Stimulated activated naive B cell treated with anti-CD40 and anti-IgM and Interleukin-4, amounts not matched to agents 10 μg/mL and 1 μg/mL and 100 μg/mL, for 72 hours (primary cell): ENCODE measurements at places on chromosomes 12 and 14.

- DNase-seq, result no peak
Measured at GRCh38 chr14:75389679-75390078, 38.1 kb upstream of the JDP2 start.

DNA sequence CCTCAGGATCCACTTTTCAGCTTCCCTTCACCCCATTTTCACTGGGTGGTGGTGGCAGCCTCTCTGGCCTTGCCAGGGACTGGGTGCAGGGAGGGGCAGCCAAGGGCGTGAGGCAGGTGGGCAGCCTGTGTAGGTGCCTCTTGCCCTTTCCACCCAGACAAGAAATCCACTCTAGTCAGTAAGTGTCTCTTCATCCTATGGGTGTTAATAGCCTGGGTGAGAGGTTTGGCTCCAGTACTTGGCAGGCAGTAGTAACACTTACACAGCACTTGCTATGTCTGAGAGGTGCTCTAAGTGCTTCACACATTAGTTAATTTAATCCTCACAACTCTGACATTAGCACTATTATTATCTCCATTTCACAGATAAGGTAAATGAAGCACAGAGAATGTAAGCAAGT, 171.9 kb downstream of the EMP1 start:
- no peak for DNase-seq

- DNase-seq, result no peak
Measured at GRCh38 chr12:103626498-103626897, 39.4 kb downstream of the STAB2 start.

DNA sequence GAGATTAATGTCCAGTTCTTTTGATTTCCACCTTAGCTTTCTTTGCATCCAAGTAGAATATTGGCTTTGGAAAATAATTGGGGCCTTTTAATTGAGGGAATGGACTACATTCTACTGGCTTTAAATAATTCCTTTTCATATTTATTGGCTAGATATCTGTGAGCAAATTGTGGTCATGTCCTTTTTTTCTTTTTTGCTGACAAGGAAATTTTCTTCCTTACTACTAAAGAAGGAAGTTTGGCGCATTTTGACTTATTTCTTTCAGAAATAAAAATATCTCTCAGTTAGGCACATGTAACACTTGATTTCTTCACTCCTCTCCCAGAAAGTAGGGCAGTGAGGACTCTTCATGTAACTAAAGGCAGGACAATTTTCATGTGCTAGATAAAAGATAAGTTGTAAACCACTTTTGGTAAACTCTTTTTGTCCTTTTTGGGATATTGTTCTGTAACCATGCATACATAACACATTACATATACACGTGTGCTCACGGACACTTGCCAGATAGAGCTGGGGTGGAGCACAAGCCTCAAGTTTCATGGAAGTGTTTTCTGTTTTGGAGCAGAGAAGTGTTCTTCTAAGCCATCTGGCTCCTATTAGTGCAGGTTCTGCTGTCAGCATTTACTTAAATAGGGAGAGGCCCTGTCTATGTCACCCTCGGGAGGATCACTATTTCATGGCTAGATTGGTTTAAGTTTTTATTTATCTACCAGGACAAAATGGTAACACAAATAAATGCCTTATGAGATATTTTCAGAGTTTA, 85.1 kb upstream of the LRIG3 start:
- DNase-seq, result no peak

DNA sequence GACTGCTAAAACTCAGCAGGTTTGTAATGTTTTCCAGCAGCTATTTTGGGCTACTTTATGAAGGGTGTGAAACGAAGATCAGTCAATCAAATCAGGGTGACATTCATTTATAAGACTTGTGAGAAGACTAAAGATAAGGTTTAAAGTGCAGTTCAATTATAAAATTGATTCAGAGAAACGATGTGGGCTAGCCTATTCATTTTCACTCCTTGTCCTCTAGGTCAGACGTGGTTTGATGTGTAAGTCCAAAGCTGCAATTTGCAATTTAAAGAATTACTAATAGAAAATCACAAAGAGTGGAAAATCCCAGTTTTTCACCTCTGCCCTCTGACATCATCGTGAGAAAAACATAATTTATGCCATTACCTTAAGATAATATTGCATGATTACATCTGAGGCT, 243.5 kb upstream of the NOVA1 start:
- no peak for DNase-seq

GRCh38 chr12:81021834-81022233, 56.0 kb upstream of the ACSS3 start:
- no peak for DNase-seq

DNA sequence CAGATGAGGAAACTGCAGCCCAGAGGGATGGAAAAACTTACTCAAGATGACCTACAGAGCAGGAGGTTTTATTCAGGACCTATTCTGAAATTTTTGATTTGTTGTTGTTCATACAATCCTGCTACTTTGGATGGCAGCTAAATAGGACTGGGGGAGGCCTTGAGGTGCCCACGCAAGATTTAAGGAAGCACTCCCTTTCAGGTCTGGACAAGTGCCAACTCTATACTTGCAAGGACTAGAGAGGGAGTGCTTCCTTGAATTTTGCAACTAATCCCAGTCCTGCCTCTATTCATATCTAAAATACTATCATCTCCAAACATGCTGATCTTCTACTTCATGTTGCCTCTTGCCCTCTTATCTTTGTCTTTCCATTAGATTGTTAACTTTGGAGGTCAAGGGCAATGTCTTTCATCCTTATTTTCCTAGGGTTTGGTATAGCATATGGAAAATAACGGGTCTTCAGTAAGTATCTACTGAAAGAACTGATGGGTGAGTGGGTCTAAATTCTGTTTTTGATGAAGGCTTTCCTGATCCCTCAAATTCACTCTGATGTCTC, 28.6 kb upstream of the PPM1H start:
- no peak for DNase-seq

DNA sequence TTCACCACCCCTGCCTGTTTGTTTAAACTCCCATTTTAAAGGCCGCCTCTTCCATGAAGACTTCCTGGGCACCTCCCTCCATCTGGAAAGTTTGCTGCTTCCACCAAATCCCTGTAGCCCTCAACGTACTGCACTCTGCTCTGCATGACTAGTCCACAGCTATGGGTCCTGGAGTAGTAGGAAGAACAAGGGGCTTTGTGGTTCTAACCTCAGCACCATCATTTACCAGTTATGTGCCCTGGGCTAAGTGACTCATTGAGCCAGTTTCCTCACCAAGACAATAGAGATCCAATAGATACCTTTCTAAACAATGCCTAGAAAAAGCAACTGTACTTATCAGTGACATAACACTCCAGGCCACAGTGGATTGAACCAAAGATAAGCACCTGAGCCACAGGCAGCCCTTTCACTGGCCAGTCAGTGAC, 8.5 kb upstream of the LTBP2 start:
- no peak for DNase-seq
